Parietal lobe (tissue), 2 donors: ENCODE measurements at places on chromosomes 6 and 20. TPM values are rescaled to one million over a fixed set of nuclear protein-coding genes. Genes with fewer than 3 reads are reported as not detected.

Gene CTAGE9
- not detected for total RNA-seq

Gene KIZ
- 20.0 TPM for total RNA-seq

Gene GJA10
- total RNA-seq: not detected

Gene PPP1R14C
- total RNA-seq: 35.1 TPM

Gene MCHR2
- 8.5 TPM for total RNA-seq

Gene TFAP2C
- 6.9 TPM for total RNA-seq

Gene CCN6
- not detected for total RNA-seq

Gene MCCD1
- not detected for total RNA-seq

Gene RSPH9
- total RNA-seq: 6.9 TPM

Gene SLC17A2
- not detected for total RNA-seq

Gene MOG
- total RNA-seq: 0.31 TPM

Gene PROKR2
- total RNA-seq: 44.8 TPM

Gene ZC2HC1B
- total RNA-seq: not detected

Gene VWA7
- total RNA-seq: 0.31 TPM

Gene CCDC167
- 23.8 TPM for total RNA-seq

Gene MAP7
- total RNA-seq: 9.4 TPM

Gene CAP2
- 43.2 TPM for total RNA-seq

Gene IMPG1
- total RNA-seq: not detected

Gene FOXO3
- total RNA-seq: 61.7 TPM

Gene C20orf204
- total RNA-seq: 4.4 TPM

Gene MMP24
- 82.6 TPM for total RNA-seq

Gene RBM24
- total RNA-seq: 28.8 TPM

Gene RALGAPB
- 85.1 TPM for total RNA-seq

Gene UBD
- not detected for total RNA-seq

Gene RIPOR2
- total RNA-seq: 33.2 TPM
